Activated naive CD8-positive, alpha-beta T cell treated with anti-CD3 and anti-CD28 coated beads for 36 hours (primary cell): ENCODE measurements at places on chromosomes 2 and 18. TPM values are rescaled to one million over a fixed set of nuclear protein-coding genes. Genes with fewer than 3 reads are reported as not detected.

The CYP1B1 gene
- 23.5 TPM for total RNA-seq

The COPS7B gene
- 50.2 TPM for total RNA-seq

The SGPP2 gene
- total RNA-seq: 2.7 TPM

The MBD2 gene
- 133 TPM for total RNA-seq

The FRZB gene
- total RNA-seq: not detected

The PTPRM gene
- total RNA-seq: 0.22 TPM

The SPHKAP gene
- not detected for total RNA-seq

The YIPF4 gene
- total RNA-seq: 30.9 TPM

The EIF4E2 gene
- total RNA-seq: 70.1 TPM

- DNase-seq: no peak
Observed at GRCh38 chr2:102892698-102893310, 131.0 kb downstream of the TMEM182 start.

DNA sequence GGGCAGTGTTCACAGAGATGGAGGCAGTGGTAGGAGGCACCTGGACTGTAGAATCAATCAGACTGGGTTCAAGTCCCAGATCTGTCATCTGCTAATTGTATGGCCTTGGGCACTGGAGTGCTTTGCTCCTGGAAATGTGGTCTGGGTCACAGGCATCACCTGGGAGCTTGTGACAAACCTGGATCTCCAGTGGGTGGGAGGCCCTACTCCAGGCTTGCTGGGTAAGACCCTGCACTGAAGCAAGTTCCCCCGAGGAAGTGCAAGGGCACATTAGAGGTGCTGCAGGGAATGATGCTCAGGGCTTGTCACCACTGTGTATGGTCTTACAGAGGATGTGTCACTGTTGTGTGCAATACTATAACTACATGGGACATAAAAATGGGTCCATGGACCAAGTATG lies 220.5 kb upstream of the ID2 start:
- DNase-seq: no peak

DNA sequence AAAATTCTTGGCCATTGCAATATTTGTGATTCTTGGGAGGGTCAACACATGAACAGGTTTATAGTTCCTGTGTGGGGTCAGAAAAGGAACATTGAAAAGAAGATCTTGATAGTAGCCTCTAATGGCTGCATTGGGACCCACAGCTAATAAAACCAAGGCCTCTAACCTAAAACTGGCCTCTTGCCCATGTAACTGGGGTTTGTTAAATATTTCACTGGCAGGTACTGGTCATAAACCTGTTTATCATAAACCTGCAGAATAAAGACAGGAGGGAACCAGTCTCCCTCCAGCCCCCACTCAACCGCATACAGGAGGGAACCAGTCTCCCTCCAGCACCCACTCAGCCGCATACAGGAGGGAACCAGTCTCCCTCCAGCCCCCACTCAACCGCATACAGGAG lies 125.3 kb downstream of the PXDN start:
- no peak for DNase-seq

DNA sequence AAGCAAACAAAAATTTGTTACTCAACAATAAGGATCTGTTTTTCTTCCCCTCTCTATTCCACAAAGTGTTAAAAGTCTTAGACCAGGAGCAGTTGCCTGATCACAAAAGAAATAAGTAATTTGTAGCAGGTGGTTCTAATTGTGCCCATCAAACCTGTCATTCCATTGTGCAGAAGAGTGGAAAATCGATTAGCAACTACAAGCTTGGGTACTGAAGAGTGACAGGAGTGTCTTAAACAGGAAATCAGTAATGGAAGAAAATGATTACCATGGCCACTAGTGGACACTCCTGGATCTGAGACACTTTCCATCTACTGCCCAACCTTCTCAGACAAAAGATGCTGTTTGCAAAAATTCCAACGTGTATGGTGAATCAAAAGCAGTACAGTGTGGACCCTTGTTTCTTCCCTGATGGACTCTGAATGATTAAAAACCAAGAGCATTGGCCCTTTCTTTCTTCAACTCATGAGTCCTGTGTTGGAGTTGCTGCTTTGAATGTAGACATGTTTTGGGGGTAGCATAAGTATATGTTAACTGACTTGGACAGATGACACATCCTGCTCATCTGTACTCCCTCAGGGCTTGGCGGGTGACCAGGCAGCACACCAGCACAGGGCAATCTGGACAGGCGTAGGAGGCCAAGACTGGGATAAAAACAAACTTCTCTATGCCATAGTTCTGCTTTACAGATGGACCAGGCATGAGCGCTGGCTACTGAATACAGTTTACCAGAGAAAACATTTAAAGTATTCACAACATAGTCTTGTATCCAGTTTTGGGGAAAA lies 51.9 kb downstream of the PLA2R1 start:
- no peak for DNase-seq

DNA sequence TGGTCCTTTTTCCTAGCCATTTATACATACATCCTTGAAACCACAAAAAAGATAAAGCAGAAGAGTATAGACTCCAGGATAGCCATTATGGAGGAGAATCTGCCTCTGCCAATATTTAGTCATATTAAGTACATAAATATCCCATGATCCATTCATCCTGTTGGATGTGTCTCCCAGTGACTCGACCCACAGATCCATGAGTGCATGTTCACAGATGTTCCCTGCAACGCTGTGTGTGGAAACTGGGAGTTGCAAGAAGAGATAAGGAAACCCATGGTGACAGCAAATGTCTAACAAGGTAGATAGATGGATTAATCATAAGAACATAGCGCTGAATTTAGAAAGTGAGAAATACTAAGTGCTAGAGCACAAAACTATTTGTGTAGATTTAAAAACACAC lies 34.5 kb downstream of the STK39 start:
- no peak for DNase-seq

GRCh38 chr2:146665800-146666199 lies 1179.0 kb upstream of the ACVR2A start:
- DNase-seq: no peak

- peak; percentile 82 for DNase-seq
Observed at GRCh38 chr18:57437766-57438671, 2.8 kb downstream of the ONECUT2 start.

DNA sequence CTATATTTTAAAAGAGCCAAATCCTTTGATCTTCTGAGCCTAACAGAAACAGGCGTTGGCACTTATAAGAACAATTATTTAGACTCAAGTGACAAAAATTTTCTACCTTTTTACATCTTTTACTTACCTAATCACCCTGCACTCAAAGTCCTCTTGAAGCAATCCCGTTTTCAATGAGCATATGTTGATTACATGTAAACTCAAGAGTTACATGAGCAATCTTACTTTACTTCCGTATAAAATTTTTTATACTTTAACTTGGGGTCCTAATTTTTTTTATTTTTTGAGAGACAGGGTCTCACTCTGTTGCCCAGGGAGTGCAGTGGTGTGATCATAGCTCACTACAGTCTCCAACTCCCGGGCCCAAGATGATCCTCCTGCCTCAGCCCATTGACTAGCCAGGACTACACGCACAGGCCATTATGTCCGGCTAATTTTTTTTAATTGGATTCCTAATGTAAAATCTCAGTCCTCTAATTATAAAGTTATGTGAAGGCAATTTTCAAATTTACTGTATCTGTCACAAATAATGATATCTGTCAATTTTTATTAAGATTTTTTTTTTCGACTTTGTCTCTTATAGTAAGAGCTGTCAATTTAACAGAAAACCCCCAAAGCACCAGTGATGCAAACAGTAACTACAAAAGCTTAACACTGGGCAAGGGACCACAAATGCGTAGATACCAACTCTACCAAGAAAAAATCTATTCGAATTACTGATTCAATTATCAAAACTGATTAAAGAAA lies 19.1 kb upstream of the STPG4 start:
- DNase-seq: no peak

DNA sequence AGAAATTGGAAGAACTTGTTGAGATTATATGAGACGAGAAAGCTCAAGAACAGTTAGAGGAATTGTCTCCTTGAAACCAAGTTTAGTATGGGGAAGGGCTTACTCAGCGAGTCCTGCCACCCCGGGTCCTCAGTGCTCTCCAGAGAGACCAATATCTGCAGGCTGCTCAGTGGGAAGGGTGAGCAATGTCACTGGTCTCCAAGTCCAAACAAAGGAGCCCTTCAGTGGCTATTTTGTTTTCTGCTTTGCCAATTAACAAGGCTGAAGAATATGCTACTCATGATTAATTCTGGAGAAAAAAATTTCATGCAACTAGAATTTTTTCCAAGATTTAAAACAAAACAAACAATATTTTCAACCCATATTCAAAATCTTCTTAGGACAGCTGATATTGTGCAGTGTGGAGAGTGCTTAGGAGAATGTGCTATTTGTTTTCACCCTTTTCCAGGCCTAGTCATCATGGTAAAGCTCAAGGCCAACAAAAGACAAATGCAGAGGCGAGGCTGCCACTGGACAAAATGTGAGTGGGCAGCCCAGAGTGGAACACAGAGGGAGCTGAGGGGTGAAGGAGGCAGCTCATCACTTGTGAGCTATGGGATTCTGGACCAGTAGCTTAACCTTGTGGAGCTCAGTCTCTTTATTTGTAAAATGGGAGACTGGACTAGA lies 83.8 kb upstream of the TMEM17 start:
- no peak for DNase-seq

DNA sequence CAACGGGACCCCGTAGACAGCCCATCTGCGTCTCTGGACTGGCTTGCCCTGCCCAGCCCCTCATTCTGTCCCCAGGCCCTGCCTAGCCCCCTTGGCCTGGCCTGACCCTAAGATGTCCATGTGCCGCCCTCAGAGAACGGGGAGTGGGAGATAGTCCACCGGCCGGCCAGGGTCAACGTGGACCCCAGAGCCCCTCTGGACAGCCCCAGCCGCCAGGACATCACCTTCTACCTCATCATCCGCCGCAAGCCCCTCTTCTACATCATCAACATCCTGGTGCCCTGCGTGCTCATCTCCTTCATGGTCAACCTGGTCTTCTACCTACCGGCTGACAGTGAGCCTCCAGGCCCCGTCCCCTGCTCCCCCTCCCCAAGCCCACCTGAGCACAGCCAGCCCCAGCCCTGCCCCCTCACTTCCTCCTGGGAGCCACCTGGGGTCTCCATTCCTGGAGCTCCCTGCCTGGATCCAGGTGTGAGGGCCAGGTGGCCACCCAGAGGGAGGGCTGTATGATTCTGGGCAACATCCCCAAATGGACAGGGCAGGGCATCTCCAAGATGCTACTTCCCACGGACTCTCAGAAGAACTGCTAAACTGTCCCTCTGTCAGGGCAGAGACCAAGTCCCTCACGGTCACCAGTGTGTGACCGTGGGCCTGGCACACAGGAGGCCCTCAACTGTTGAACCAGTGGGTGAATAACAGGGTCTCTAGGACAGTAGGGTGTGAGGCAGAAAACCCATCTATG lies 4.0 kb downstream of the CHRND start:
- DNase-seq: no peak

GRCh38 chr2:63060472-63060991 lies 9.9 kb downstream of the OTX1 start:
- no peak for DNase-seq

- DNase-seq: no peak
Observed at GRCh38 chr18:27582760-27583412, 397.8 kb upstream of the CHST9 start.

DNA sequence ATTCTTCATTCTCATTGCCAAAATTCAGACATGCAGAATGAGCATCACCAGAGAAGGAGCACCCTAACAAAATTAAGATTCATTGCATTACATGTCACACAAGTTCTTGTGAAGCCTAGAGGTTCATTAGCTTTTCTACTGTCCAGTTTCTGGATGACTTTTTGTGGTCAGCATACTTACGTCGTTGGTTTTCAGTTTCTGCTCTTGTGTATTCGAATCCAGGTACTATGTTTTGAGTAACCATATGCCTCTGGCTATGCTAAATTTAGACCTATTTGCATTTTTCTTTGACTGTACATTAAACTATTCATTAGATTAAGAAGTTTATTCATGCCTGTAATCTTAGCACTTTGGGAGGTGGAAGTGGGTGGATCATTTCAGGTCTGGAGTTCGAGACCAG lies 251.3 kb downstream of the PARD3B start:
- no peak for DNase-seq

GRCh38 chr2:106706283-106706682 lies 179.7 kb downstream of the ST6GAL2 start:
- DNase-seq: no peak

- DNase-seq: peak; percentile 88
Observed at GRCh38 chr2:182715892-182716649, at the start of gene DNAJC10. TSS of gene DNAJC10 (plus strand) at chr2:182716257. CDS start at chr2:182718087, 1,830 bp downstream.
